ENCODE measurements at places on chromosomes 11 and 22. TPM values are rescaled to one million over a fixed set of nuclear protein-coding genes. Genes with fewer than 3 reads are reported as not detected.
A peak's percentile ranks its signal among the peaks of the same experiment; 100 is the strongest.

GRCh38 chr22:24315367-24315966 is 44.8 kb downstream of the SPECC1L start:
- peak; percentile 73 for DNase-seq

GRCh38 chr11:34148504-34149165 is 43.2 kb downstream of the NAT10 start:
- DNase-seq: no peak

The PTPMT1 gene
- total RNA-seq: 183 TPM

- DNase-seq: no peak
Observed at GRCh38 chr11:121351083-121351630, 58.6 kb downstream of the SC5D start.

GRCh38 chr22:38712486-38713207 is 6.9 kb downstream of the GTPBP1 start:
- no peak for DNase-seq

GRCh38 chr11:17013548-17014320 is 480 bp downstream of the PLEKHA7 start:
- DNase-seq: no peak

DNA sequence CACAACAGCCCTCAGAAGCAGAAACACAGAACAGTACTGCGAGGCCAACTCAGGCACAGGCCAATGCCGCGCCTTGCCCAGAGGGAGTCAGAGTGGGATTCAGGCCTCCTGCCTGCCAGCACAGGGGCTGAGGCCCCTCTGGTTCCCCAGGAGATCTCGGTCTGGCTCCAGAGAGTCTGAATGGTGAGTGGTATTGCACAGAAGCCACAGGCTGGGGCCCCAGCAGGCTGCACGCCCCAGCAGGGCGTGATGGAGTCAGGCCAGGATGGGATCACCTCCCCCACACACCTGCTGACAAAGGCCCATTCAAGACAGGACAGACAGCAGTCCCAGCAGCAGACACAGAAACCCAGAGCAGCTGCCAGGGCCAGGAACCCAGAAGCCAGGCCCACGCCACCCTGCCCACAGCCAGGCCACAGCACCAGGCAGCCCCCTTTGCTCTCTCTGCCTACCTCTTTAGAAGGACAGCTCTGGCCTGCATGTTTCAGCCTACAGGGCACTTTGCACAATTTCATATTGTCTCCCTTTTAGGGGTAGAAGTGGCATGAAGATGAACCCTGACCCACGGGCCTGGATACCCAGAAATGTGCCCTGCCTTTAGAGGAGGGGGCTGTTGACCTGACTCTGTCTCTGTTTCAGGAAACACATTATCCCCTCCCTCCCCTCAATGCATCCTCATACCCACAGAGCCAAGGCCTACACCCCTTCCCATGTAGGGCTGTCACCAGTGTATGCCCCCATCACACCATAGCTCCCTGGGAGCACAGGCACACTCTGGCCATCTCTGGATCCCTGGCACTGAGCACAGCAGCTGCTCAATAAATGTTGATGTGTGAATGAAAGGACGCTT is 6.1 kb downstream of the FXYD6 start:
- no peak for DNase-seq

The GDPD4 gene
- not detected for total RNA-seq

- DNase-seq: no peak
Observed at GRCh38 chr11:23097891-23098290, 237.6 kb upstream of the CCDC179 start.

DNA sequence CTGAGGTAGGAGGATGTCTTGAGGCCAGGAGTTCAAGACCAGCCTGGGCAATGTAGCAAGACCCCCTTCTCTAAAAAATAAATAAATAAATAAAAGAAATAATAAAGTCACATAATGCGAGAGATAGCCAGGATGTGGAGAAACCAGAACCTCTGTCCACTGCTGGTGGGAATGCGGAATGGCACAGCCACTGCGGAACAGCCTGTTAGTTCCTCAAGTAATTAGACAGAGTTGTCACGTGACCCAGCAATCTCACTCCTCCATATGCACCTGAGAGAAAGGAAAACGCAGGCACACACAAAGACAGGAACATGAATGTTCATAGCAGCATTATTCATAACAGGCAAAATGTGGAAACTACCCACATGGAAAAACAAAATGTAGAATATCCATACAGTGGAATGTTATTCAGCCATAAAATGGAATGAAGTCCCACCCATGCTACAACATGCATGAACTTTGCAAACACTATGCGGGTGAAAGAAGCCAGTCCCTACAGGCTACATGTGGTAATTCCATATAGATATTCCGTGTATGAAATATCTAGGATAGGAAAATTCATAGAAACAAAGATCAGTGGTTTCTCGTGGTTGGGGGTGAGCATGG is 27.4 kb downstream of the LIF start:
- no peak for DNase-seq

The OR4C46 gene
- not detected for total RNA-seq

GRCh38 chr11:126720539-126721235 is 279.9 kb downstream of the KIRREL3 start:
- DNase-seq: no peak

DNA sequence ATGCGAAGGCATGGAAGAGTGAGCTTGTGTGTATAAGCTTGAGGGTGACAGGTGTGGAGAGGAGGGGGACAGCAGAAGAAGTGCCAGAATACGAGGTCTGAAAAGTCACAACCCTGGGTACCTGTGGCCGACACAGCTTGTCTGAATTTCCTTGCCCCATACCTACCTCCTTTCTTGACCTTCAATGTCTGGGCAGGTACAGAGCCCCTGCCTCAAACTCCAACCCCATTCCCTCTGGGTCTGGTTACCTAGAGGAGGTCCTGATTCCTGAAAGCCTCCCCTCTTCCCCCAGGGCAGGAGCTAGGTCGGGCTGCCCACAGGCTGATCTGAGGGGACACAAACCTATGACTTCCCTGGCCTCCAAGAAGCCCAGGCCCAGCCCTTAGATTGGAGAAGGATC is 36.6 kb upstream of the FCHSD2 start:
- no peak for DNase-seq

The SEC14L2 gene
- total RNA-seq: 15.1 TPM

GRCh38 chr11:63507511-63507910 is 1.6 kb downstream of the LGALS12 start:
- no peak for DNase-seq

DNA sequence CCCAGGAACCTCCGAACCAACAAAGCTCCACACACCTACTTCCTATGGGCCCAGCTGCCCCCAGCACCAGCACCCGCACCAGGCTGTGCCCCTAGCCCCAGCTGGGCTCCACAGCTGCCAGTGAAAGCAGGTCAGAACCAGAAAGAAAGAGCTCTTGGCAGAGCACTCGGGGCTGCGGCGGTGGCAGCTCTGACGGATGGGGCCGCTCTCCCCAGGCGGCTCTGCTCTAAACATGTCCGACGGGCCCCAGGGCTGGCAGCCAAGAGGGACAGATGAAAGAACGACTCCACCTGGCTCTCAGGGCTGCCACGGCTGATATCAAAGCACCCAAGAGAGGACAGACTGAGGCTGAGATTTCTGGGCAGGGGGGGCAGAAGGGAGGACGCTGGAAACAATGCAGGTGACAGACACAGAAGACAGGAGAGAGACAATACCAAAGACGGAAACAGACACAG is 25.7 kb downstream of the LRFN4 start:
- DNase-seq: no peak

DNA sequence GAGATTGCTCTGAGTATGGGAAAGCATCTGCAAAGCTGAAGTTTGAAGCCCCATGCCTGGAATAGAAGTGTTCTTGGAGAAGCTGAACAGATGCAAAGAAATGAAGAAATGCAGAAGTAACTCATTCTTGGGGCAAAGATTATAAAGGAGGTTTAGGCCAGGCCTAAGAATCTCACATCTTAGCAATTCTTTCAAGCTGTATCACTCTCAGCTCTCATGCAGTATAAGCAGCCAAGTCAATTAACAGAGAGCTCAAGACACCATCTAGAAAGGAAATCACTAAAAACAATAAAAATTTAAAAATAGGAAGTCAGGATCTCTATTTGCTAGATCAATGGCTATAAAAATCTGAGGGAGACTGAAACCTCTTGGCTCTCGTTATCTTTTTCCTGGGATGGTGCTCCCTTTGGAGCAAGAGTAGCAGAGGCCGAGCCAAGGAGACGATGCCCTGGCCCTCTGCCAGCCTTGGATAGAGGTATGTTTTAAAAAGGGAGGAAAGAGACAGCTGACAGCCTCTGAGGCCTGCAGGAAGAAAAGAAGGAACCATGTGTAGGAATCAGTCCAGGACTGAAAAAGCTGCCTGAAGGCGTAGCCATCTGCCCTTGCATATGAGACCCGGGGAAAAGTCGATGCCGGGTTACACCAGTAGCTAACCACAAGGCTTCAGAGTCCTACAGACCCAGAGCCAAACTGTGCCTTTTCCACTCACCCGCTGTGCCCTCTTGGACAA is 229.8 kb downstream of the BLID start:
- no peak for DNase-seq

The GSTT2B gene
- 10.1 TPM for total RNA-seq

DNA sequence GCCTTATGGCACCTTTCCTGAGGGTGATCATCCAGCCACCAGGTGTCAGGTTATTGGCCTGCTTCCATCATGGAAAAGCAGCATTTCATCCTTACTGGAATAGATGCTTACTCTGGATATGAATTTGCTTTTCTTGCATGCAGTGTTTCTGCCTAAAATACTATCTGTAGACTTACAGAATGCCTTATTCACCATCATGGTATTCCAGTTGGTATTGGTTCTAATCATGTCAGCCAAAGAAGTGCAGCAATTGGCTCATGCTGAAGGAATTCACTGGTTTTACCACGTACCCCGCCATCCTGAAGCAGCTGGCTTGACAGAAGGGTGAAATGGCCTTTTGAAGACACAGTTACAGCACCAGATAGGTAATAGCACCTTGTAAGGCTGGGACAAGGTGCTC is 194.2 kb downstream of the AASDHPPT start:
- DNase-seq: peak; percentile 60
